ENCODE measurements at places on chromosomes 6 and 20. TPM values are rescaled to one million over a fixed set of nuclear protein-coding genes. Genes with fewer than 3 reads are reported as not detected.

Gene NRSN1
- not detected for total RNA-seq

Gene AHCY
- total RNA-seq, result 261 TPM

- DNase-seq, result peak; percentile 39
Measured at GRCh38 chr6:30543821-30544220, 12.5 kb downstream of the GNL1 start.

- no peak for DNase-seq
Measured at GRCh38 chr6:89050155-89050554, 30.4 kb upstream of the PNRC1 start.

Gene RSPH9
- not detected for total RNA-seq

Gene KIF25
- not detected for total RNA-seq

- no peak for DNase-seq
Measured at GRCh38 chr6:168116975-168117899, 38.2 kb upstream of the FRMD1 start.

DNA sequence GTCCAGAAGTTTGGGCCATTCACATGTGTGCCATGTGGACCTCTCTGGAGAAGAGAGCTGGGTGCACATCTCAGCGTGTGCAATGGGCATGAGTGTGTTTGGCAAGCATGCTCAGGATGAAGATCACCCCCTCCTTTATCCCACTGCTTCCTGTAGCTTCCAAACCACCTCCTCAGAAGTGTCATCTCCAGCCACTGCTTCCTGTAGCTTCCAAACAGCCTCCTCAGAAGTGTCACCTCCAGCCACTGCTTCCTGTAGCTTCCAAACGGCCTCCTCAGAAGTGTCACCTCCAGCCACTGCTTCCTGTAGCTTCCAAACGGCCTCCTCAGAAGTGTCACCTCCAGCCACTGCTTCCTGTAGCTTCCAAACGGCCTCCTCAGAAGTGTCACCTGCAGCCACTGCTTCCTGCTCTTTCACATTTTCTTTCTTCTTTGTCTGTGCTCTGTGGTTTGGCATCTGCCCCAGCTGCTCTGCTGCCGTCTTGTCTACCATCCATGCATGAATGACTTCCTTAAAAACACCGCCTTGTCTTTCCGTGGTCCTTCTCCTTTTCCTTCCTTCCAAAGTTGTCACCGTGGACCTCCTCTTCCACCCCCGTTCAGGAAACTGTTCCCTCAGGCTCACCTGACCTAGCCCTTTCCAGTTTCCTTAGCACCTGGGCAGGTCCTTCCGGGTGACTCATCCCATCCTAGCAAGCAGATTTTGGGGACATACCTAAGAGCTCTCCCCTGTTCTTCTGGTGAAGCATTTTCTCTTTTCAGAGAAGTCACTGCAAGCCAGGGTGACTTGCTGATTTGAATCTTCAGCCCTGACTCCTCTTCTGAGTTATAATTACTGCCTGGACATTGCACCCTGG is 43.5 kb upstream of the TIAM2 start:
- DNase-seq, result peak; percentile 53

DNA sequence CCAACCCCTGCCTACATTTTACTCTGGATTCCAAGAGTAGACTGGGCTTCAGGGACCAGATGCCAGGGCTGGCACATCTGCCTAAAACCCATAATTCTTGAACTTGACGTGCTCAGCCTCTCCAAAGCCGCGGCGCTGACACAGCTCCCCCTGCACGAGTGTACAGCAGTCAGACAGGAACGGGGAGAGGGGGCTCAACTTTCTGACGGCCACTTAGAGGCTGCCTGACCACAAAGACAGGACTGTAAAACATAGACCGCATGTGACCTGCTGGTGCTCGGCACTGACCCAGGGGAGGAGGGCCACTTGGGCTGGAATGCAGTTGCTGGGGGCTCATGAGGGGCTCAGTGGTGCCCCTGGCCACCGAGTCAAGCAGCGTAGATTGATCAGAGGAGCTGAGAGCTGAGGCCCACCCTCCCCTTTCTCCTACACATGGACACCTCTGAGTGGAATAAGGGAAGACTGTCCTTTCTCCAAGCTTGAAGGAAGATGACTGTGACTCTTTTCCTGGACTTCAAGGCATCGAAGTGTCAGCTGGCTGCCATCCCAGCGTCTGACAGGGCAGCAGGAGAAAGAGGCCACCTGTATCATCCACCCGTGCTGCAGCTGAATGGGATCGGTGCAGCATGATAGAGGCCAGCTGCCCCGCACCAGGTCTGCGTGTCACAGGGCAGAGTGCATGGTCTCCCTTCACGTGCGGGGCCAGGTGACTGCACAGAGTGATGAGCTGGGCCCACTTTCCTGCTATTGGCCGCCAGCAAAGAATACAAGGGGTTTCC is 171.3 kb upstream of the AGPAT4 start:
- DNase-seq, result no peak

DNA sequence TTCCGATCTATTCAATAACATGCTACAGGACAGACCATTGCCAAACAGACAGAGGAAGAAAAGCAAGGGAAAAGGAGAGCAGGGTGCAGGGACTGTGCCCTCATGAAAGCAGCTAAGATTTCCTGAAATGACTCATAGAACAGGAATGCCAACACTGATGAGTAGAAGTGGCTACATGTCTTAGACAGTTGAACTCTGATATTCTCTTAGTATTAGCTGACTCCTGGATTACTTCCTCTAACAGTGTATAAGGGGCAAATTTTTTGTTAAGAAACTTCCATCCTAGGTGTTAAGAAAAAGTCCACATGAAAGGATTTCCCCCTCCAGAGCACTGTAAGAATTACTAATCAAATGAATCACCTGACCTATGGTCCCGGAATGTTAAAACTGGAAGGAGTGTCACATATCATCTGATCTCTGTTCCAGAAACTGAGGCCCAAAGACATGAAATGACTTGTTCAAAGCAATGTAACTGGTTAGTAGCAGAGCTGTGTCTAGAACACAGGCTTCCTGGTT is 224.9 kb downstream of the IBTK start:
- DNase-seq, result no peak

DNA sequence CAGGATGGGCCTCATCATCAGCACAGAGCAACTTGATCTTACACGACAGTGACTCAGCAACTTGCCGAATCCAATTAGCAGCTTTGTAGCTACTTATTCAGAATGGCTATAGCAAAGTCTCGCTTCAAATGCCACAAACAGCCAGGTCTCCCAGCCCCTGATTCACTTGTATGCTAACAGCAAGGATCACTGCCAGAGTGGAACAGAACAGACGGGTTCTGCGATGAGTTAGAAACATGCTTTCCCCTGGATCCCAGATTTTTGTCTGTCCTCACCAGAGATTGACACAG is 254.4 kb downstream of the NRN1 start:
- no peak for DNase-seq

Gene SLC17A5
- 2.0 TPM for total RNA-seq

DNA sequence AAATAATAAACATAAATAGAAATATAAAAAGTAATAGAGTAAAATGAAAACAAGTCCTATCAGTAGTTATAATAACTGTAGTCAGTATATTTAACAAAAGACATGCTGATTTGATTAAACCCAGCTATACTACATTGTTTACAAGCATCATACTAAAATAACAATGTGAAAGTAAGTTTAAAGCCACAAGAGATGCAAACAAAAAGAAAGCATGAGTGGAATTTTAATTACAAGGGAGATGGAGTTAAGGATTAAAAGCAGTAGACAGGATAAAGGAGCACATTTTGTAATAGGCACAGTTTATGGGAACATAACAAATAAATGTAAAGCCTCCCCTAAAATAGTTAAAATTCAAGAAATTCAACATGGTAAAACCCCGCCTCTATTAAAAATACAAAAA is 41.5 kb downstream of the SENP6 start:
- no peak for DNase-seq

- no peak for DNase-seq
Measured at GRCh38 chr6:11294228-11294627, 61.8 kb upstream of the NEDD9 start.

GRCh38 chr6:159221486-159222170 is 52.4 kb downstream of the FNDC1 start:
- no peak for DNase-seq

Gene DZANK1
- total RNA-seq, result 0.79 TPM

DNA sequence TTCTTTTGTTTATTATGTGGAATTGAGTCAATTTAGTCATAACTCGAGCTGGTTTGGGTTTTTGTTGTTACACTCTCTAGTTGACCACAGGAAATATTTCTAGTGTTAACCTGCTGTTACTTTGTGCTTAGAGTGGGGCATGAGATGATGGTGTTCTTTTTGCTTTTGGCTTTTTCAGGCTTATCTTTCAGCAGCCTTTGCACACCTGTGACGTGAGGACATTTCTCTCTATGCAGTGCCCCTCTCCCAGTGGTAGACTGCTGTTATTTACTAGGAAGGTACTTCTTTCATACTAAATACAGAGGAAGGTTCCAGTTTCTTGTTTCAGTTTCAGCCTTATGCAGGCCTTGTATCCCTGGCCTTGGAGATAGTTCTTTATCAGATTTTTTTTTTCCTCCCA is 766.8 kb upstream of the MAN1A1 start:
- DNase-seq, result no peak

DNA sequence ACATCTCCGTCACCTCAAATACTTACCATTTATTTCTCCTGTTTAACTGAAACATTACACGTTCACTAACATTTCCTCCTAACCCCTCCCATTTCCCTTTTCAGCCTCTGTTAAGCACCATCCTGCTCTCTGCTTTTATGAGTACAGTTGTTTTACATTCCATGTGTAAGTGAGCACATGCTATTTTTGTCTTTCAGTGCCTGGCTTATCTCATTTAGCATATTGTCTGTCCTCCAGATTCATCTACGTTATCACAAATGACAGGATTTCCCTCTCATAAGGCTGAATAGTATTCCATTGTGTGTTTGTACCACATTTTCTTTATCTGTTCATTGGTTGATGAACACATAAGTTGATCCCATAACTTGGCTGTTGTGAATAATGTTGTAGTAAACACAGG is 22.7 kb downstream of the TAF11 start:
- DNase-seq, result no peak

DNA sequence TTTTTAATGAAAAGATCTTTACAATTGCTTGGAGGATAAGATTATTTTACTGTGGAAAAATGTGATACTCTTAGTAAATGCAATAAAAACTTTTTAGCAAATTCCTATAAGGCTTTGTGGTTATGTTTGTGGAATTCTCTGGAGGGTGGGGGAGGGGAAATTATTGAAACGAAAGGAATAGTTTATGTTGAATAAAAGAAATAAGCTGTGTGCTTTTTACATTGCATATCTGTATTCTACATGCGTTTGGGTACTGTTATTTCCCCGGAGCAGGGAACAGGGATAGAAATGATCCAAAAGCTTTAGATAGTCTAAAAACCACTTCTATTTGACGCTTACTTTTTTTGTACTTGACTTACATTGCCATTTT is 143.8 kb downstream of the SLC16A10 start:
- DNase-seq, result no peak

Gene TCP11
- total RNA-seq, result not detected

GRCh38 chr20:35680452-35681183 is 15.9 kb upstream of the CPNE1 start:
- no peak for DNase-seq

- no peak for DNase-seq
Measured at GRCh38 chr20:18001131-18001921, 32.5 kb downstream of the MGME1 start.

DNA sequence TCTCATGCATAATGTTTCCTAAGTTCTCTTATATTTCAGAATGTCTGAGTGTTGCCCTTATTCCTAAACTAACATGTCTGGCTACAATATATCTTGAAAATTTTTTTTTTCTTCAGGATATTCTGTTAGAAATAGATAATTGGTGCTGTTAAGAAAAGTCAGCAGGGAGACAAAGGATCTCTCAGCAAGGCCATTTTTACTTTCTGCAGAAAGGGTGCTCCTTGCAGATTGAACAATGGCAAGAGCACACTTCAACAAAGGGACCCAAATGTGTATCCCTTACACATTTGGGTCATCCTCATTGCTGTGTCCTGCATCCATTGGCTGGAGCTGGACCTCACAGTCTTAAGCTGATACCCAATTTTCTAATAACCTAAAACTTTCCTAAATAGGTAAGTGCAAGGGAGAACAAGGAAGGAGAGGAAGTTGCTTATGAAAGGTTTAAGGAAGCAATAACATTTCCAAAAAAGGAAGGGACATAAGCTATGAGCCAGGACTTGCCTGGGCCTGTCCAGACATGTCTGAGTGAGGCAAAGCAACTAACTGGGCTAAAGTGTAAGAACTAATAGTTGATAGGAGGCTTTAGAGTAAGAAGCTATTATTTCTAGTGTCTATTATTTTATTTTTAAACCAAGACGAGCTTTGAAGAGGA is 429.6 kb downstream of the BCKDHB start:
- DNase-seq, result no peak

DNA sequence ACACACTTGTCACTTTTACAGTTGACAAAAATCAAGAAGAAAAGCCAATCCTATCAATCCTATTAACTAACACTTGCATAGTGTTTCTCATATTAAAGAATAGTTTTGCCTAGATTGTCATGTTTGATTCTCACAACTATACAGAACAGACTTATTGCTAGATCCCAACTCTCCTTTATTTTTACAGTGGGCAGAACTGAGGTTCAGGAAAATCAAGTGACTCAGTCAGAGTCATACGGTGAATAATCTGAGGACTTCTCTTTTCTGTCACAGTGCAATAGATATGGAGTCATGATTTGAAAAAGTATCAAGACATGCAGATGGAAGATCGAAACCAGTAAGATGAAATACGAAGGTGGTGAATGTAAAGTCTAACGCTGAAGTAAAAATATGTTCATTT is 195.1 kb upstream of the CITED2 start:
- DNase-seq, result no peak

- peak; percentile 55 for DNase-seq
Measured at GRCh38 chr20:7285918-7286556, 518.6 kb downstream of the BMP2 start.
